ENCODE measurements at places on chromosomes 7 and 10. TPM values are rescaled to one million over a fixed set of nuclear protein-coding genes. Genes with fewer than 3 reads are reported as not detected.

- no peak for DNase-seq
Observed at GRCh38 chr10:21860718-21861117, 142.8 kb downstream of the DNAJC1 start.

DNA sequence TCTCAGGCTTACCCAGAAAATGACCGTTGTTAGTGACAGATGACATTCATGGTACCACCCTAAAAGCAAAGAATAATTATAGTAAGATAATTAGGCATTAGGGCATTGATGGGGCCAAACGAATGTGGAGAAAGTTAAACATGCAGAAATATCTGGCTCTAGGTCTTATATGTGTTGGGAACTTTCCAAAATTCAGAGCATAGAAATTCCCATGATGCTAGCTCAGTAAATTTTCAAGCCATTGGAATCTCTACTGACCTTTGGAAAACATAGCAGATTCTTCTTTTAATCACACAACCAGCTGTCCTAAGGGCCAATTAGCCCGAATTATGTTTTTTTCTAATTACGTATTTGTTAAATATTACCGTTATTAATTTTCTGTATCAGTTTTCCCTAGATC, 136.1 kb downstream of the CREB5 start:
- DNase-seq: no peak

DNA sequence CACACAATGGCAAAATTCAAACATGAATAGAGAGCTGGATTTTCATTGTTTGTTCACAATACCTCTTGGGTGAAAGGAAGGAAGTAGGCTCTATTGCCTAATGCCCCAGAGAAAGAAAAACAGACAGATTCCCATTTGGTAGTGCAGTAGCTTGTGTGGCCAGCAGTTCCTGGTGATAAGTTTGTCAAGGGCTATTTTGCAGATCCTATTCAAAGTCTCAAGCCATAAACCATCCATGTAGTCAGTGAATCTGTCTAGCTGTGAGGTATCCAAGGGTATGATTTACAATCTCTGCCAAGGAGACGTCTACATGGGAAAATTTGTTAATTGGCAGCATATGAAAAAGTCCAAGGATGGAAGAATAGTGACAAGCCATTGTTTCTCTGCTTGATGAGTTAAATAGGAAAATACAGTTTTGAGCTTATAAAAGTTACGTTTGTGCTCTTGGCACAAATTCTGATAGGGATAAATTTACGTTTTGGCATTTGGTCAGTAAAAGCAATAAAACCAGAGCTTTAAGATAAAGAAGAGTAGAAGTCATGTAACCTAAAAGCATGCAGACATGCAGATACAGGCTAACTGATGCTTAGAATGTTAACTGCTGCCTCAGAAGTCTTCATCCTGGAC, 269.1 kb downstream of the GATA3 start:
- no peak for DNase-seq

DNA sequence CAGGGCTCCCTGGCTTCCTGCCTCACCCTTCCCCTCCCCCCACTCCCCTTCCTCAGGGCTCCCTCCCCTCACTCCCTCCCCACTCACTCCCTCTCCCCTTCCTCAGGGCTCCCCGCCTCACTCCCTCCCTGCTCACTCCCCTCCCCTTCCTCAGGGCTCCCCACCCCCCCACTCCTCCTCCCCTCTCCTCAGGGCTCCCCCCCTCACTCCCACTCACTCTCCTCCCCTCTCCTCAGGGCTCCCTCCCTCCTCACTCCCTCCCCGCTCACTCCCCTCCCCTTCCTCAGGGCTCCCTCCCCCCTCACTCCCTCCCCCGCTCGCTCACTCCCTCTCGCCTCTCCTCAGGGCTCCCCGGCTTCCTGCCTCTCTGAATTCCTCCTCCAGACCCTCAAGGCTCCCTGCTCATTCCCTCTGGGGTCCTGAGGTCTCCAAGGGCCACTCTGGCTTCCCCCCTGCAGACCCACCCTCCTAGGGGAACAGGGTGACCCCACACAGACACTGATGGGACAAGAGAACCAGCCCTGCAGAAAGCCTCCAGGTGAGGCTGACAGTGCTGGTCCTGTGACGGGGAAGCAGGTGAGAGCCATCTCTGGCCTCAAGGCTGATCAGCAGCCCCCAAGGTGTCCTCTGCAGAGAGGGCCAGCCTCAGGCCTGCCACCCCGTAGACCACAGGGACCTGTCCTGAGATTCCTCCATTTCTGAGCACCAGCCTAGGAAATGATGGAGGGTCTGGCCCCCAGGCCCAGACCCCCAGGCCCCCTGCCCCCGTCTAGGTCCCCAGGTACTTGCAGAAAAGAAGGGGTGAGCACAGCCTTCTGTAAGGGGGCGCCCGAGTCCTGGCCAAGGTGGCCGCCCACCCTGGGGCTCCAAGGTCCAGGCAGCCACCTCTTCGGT, 47.2 kb downstream of the PWWP2B start:
- peak; percentile 81 for DNase-seq

DNA sequence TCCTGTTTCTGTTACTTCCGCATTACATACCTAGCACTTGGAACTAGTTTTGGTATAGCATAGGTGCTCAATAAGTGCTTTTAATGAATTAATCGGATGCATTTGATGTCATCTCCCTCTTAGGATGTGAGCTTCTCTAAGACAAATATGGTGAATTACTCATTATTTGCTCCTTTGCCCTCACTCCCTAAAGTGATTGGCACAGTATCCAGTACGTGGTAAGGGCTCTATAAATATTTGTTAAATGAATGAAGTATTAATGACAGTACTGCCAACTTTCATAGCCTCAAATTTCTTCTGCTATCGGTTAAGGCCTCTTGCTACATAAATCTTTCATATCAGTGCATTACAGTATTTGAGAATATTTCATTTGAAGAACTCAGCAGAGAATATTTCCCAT, 75.9 kb upstream of the ARID5B start:
- no peak for DNase-seq

Gene TMEM120A
- total RNA-seq: 95.4 TPM

Gene MGMT
- total RNA-seq: 16.7 TPM

Gene STAM
- total RNA-seq: 12.6 TPM

Gene STEAP1B
- 1.2 TPM for total RNA-seq

Gene CFAP69
- total RNA-seq: 13.1 TPM

Gene RNF133
- total RNA-seq: not detected

Measured in uterus (tissue), 4 donors.